Stimulated activated CD8-positive, alpha-beta memory T cell treated with anti-CD3 and anti-CD28 coated beads, Interleukin-4, amount 100 ng/mL, for 48 hours (primary cell): ENCODE measurements at places on chromosomes 12 and 14.
A peak's percentile ranks its signal among the peaks of the same experiment; 100 is the strongest.

DNA sequence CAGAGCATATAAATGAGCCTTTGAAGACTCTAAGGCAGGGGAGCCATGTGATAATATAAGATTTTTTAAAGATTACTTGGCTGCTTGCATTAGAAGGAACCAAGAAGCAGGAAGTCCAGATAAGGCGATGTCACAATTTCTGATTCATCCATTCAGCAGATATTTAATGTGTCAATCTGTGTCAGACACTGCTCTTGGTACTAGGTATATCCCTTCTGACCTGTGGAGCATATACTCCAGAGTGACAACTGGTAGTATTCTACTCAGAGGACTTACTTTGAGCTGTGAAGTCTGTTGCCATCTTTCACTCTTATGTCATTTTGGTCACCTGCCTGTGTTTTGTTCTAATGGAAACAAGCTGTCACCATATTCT is 10.7 kb downstream of the EID3 start:
- no peak for DNase-seq

DNA sequence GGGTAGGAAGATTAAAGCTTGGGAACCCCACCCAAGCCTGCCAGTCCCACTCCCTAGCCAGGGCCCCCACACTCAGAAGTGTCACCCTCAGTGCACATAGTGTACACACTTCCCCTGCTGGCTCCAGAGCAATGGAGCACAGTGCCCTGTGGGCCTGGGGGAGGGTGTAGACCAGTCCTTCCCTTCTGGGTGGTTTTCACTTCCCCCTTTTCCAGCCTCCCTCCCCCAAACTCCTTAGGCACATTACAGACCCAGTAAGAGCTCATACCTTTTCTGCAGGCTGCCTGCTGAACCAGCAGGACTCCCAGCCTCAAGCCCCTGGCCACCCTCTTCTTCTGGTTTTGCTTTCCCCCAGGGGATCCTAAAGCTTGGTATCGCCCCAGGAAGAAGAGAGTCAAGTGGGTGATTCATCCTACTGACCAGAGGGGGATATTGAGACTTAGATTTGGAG is at the start of gene ZNF385A:
Gene ZNF385A, minus strand, starts transcription at position 143 of the 451 bp plus-strand sequence. CDS start 219 bp downstream, outside the sequence.
- no peak for DNase-seq

- DNase-seq, result no peak
Measured at GRCh38 chr12:73656375-73656774, 881.3 kb upstream of the ATXN7L3B start.

DNA sequence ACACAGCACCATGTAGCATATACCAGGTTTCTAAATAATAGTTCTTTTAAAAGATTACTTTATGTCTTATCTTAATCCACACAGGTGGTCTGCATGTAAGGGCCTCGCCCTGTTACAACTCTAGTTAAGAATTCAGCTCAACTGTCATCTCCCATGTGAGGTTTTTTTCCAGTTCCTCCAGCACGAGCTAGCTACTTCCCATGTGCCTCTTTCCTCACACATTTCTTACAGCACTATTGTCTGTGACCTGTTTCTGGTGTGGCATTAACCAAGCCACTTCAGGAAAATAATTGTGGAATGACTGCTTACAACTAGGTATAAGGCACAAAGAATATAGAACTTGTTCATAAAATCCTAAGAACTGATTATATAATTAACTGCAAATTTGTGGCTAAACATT is 65.5 kb downstream of the SH2B3 start:
- DNase-seq, result no peak

GRCh38 chr12:7293670-7294069 is 10.2 kb upstream of the ACSM4 start:
- DNase-seq, result no peak

DNA sequence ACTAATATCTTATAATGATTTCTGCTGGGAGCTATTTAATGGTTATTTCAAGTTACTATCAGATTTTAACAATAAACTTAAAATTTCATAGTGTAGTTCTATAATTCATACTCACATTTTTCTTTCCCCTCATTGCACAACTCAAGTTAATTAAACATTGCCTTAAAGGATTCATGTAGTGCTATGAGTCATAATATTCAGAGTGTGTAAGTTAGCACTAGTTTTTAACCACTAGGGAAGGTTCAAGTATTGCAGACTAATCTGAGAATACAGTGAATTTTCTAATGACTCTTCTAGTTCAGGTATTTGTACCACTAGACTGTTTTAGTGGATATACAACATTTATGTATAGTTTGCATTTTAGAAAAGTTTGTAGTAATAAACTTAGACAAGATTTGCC is 49.9 kb downstream of the FOXA1 start:
- no peak for DNase-seq

GRCh38 chr14:92964124-92965109 is 41.5 kb downstream of the CHGA start:
- DNase-seq, result no peak

DNA sequence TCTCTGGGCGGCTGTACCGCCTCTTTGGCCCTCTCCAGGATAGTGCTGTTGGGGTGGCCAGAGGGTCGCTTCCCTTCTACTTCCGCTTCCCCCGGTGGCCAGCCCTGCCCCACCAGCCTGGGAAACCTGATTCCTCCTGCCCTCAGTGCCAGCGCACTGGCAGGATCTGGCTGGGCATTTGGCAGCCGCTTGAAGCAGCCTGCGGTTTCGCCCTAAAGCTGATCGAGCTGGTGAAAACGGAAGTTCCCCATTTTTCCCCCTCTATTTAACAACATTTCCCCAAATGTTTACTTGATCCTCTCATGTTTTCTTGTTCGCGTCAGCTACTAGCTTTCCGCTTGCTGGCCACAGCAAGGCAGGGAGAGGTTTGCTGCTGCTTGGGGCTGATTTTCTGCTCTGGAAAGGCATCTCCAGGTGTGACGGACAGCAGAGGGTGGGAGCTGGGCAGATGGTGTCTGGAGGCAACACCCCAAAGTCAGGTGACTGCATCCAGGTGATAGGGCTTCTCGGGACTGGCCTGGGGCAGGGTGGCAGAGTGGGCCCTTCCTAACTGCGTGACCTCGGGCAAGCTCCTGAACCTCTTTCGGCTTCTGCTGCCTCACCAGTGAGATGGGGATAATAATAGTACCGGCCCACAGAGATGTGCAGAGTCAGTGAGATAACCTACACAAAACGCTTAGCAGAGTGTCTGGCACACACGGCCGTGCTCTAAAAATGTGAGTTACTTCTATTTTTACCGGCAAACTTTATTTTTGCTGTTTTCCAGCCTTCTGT is 53.1 kb downstream of the TSPAN9 start:
- DNase-seq, result no peak

DNA sequence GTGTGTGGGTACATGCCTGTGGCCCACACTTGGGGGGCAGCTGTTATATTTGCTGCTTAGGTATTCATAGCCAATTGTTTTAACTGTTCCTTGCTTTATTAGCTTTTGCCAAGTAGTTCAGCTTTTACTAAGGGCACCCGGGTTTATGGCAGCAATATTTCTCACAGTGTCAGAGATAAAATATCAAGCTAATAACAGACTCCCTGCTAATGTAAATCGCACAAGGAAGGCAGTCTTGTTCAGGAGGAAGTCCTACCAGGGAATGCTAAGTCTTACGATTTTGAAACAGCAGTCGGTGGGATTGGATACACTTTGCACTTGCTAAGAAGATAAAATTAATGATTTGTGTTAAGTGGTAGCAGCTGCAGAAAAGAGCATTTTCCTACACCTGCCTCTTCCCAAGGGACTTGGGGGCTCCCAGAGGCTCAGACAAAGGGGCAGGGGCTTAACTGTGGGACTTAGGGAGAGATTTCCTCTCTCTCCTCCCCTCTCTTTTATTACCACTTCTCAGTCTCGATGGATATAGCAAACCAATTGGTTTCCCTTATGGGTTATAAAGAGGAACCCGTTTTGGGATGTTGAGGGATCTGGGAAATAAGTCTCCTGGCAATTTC is 175.1 kb downstream of the NRXN3 start:
- DNase-seq, result no peak

DNA sequence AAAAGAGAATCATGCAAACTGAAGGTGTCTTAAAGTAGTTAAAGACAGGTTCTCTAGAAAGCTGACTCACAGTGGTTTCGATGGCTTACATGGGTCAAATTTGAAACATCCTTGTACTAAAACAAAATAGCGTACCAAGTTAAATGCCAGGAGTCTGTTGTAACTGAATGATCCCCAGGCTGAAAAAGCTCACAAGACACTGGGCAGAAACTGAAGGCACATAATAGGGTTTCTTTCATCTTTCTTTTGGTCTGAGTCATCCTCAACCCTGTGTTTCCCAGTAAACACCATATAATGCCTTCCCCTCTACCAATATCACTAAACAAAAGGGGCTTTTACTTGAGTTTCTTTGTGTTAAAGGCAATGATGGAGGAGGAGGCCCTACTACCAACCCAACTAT is 12.8 kb downstream of the ZFYVE1 start:
- DNase-seq, result no peak

DNA sequence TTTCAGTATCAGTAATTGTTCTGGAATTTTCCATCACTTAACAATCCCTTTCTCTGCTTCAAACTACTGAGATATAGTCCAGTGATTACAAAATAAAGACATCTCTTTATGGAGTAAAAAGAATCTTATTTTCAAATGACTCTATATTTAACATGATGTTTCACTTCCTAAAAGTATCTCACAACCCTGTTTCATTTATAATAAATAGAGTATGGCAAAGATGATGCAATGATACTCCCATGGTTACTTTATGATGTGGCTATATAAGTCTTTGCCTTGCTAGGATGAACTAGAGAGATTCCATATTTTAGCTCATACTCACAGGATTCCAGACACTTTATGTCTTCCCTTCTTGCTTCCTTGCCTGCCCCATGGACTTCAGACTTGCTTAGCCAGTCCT is 953.5 kb upstream of the MDGA2 start:
- DNase-seq, result no peak

DNA sequence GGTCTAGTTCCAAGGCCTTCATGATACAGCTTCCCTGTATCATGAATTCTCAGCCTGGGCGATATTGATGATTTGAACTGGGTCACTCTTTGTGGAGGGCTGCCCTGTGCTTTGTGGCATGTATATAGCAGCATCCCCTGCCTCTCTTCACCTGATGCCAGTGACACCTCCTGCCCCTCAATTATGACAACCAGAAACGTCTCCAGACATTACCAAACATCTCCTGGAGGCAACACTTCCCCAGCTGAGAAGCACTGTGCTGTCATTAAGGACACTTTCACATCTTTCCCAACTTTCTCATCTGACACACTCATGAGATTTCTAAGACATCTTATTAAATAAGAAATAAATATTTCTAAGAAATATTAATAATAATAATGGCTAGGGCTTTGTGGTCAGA is 315.3 kb downstream of the BCL11B start:
- DNase-seq, result peak; percentile 9

- DNase-seq, result no peak
Measured at GRCh38 chr12:122012184-122012583, 9.5 kb upstream of the BCL7A start.

- no peak for DNase-seq
Measured at GRCh38 chr12:65074932-65075331, 46.2 kb downstream of the WIF1 start.

GRCh38 chr12:112340230-112340629 is 42.0 kb downstream of the HECTD4 start:
- no peak for DNase-seq

- no peak for DNase-seq
Measured at GRCh38 chr14:27672047-27672446, 1074.2 kb upstream of the NOVA1 start.

GRCh38 chr14:94681300-94682060 is 69.3 kb downstream of the SERPINA3 start:
- DNase-seq, result no peak

GRCh38 chr14:72742838-72743195 is 151.1 kb downstream of the DPF3 start:
- DNase-seq, result no peak

- no peak for DNase-seq
Measured at GRCh38 chr12:101829639-101830366, 956 bp downstream of the GNPTAB start.

DNA sequence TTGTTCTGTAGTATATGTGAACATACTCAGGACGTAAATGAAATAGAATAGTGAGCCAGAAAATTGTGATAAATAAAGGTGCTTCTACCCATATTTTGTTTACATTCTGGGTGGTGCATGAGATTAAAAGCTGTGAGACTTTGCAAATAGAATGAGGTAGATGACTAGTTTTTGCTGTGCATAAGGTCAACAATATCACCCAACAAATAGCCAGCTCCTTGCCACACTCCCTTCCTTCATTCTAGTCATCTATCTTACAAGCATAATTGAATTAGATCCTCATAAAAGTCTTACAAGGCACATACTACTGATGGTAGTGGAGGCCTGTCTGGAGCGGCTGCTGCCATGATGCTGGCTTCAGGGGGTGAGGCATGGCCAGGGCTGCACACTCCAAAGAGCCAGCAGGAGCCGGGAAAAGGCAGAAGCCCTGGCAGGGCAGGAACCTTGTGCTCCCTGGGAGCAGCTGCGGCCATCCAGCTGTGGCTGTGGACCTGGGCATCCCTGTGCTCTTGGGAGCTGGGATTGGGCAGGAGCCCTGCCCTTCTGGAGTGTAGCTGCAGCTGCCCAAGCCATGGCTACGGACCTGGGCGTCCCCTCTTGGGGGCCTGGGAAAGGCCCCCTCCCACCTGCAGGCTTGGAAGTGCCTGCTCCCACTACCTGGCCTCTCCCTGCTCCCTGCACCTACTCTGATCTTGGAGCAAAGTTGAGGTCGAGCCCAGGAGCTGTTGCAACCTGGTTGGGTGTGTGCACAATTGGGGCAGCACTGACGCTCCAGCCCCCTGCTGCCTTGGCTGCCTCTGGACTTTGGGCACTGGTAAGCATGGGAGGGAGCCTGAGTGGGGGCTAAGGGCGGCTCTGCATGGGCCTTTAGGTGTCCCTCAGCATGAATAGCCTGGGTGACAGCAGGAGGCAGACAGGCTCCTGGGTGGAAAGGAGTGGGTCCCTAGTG is 112.8 kb downstream of the DACT1 start:
- no peak for DNase-seq

DNA sequence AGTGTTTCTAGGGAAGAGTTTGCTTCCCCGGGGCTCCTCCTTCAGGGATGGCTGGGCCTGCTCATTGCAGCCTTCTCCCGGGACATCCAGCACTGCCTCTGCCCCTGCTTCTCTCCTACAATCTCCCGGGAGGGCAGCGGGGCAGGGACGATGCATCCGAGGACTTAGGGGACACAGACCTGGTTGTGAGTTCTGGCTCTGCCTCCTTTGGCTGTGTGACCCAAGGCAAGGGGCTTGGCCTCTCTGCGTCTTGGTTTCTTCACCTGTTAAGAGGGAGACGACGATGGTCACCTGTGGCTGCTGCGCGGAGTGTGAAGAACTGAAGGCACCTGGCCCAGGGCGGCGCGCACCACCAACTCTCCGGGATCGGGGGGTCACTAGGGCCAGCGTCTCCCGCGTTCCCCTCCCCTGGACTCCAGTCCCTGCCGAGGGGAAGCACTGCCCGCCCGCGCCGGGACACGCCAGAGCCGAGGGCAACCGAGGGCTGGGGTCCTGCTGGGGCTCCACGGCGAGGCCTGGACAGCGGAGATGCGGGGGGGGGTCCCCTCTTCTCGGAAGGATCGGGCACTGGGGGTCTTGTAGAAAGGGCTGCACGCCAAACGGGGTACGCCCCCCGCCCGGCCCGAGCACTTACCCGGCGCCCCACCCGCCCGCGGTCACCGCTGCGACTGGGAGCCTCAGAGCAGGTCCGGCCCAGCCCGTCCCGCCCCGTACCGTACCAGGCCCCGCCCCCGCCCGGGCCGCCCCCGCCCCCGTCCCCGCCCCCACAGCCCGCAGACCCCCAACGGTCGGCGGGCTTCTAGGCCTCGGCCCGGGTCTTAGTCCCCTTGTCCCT is at the start of gene HVCN1:
Gene HVCN1, minus strand, starts transcription at position 670 of the 835 bp plus-strand sequence. CDS start 5,870 bp downstream, outside the sequence.
- peak; percentile 46 for DNase-seq
